RPMI7951 (cell line): ENCODE measurements at places on chromosomes 11 and 22.
A peak's percentile ranks its signal among the peaks of the same experiment; 100 is the strongest.

DNA sequence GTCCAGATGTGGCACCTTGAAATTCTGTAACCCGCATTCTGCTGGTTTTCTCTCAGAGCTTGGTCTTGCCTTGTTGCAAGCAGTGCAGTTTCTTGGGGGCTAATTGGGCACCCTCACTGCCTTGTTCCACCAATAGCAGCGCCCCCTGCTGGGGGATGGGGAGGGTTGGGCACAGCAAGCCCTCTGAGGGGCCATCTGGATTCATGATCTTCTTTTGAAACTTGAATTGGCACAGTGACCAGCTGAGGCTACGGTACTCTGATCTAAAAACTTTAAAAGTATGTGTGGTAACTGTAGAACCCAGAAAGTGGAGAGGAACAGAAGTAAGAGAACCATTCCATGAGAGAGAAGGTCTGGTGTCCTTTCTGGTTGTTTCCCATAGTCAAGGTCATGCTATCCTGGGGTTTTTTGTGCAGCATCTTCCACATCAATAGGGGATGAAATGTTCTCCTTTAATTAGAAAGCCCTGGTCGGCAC lies 64.2 kb downstream of the MED15 start:
- DNase-seq: peak; percentile 24

DNA sequence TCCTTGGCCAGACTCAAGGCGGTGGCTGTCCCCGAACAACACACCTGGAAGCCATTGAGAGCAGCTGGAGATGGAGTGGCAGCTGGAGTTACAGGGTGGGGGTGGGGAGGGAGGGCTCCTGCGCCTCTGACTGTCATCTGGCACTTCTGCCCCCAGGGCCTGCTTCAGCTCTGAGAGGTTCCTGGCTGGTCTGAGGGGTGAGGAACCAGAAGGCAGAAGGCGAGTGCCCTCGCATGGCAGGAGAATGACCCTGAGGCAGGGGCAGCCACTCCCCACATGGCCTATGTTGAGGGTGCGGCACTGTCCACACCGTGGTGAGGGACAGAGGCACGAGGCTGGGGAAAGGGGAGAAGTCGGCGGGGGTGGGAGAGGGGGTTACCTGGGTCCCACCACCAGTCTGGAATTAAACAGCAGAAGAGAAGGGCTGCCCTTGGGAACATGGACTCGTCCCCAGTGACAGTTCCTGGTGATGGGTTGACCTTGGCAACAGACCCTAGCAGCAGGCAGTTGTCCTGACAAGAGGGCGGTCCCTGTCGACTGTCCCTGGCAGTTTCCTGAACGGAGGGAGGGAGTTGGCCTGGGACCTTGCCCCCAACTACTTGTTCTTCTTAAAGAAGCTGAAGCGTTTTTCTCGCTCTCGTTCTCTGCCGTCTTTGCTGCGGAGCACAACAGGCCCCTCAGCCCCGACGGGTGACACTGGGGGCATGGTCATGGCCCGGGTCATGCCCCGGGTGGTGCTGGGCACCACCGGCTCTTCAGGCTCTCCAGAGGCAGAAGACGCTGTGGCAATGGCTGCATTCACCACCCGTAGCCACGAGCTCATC lies 7.8 kb upstream of the RBM4B start:
- DNase-seq: peak; percentile 12

GRCh38 chr11:76801225-76801624 lies 18.1 kb downstream of the TSKU start:
- no peak for DNase-seq

DNA sequence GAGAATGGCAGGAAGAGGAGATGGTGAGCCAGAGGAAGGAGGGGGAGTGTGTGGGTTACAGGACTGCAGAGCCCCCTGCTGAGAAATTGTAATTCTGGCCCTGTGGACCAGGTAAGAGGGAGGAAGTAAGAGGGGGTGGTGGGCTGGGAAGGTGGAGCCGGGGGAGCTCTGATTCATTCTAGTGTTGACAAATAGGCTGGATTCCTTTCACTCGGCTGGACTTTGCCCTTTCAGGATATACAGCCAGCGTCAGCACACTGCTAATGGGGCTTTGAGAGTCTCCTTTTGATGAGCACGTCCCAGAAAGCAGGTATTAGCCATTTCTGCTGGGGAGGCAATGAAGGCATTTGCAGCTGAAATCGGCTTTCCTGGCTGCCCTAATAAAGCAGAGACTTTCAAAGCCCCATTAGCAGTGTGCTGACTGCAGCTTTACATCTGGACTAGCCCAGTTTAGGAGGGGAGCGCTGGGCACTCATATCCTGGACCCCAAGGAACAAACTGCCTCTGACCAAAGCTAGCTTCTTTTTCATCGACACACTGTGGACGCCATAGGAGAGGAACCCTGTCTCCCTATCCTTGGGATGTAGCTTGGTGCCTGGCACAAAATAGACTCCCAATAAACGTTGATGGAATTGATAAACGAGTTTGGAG lies 44.8 kb upstream of the CADM1 start:
- DNase-seq: no peak

GRCh38 chr11:27545946-27546345 lies 39.4 kb upstream of the LIN7C start:
- no peak for DNase-seq

DNA sequence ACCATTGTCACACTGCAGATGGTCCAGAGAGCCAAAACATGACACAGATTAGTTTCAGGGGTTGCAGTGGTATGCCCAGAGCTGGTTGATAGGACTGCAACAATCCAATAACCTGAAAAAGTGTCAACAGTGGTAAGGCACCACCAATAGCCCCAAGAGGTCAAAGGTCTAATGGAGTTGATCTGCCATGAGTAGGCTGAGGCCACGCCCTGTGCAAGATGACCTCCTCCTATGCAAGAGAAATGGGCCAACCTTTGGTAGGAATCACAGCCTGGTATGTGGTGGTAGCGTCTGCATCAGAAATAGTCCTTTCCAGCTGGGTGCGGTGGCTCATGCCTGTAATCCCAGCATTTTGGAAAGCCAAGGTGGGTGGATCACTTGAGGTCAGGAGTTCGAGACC lies 19.6 kb downstream of the GUCD1 start:
- no peak for DNase-seq

GRCh38 chr11:121618516-121618915 lies 165.7 kb upstream of the SORL1-AS1 start:
- no peak for DNase-seq

GRCh38 chr11:66879999-66880398 lies 23.1 kb downstream of the LRFN4 start:
- DNase-seq: no peak

GRCh38 chr22:41996826-41997225 lies 1.8 kb upstream of the WBP2NL start:
- DNase-seq: no peak

DNA sequence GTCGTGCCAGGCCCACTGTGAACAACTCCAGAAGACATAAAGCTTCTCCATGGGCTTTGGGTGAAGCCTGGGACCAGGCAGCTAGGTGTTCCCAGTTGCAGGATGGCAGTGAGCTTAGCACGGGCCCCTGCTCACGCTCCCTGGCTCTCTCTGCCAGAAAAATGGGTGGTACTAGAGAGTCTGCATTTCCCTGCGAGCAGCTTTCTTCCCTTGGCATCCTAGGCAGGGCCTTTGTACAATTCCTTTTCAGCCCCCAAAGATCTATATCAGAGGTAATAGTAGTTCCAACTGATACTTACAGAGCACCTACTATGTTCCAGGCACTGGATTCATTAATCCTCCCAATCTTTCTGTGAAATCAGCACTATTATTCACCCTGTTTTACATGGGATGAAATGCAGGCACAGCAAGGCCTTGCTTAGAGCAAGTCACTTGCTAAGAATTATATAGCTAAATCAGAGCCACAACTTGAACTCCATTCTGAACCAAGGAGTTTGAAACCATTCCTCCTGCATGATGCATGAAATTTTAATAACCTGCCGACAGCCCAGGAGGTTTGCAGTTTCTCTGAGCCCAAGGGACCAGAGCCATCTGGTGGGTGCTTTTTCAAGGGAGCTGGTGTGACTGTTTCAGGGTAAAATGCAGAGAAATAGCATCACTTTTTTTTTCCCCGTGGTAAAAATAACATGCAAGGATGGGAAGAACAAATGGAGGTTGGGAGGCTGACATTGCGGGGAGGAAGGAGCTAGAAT lies 22.7 kb downstream of the NAV2 start:
- DNase-seq: no peak

- no peak for DNase-seq
Measured at GRCh38 chr11:65606876-65607613, 7.0 kb downstream of the MAP3K11 start.

DNA sequence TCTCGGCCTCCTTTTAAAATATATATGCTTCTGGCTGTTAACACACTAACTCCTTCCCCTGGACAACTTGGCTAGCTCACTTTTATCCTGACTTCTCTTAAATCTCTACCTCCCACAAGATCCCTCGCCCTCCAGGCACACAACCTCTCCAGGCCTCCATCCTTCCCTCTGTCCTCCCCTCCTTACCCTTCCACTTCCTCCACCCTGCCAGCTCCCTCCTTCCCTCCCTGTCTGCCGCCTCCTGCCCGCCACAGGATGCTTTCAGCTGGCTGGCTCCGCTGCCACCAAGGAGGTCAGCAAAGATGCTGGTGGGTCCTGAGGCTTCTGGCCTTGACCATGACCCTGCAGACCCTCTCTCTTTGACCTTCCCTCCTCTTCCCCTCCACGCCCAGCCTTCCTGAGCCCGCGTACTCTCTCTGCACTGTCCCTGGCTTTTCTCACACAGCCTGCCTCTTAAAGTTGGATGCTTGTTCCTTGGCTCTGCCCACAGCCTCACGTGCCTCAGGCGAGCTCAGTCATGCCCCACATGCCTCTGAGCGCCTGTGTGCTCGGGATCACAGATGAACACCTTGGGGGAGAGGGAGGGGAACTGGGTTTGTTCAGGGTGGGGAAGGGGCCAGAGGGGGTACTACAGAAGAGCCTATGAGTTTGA lies 6.7 kb downstream of the NFAM1 start:
- DNase-seq: no peak

- peak; percentile 89 for DNase-seq
Measured at GRCh38 chr22:32533265-32534111, 58.9 kb downstream of the FBXO7 start.

- no peak for DNase-seq
Measured at GRCh38 chr11:116891746-116892145, 54.3 kb upstream of the APOA1 start.

DNA sequence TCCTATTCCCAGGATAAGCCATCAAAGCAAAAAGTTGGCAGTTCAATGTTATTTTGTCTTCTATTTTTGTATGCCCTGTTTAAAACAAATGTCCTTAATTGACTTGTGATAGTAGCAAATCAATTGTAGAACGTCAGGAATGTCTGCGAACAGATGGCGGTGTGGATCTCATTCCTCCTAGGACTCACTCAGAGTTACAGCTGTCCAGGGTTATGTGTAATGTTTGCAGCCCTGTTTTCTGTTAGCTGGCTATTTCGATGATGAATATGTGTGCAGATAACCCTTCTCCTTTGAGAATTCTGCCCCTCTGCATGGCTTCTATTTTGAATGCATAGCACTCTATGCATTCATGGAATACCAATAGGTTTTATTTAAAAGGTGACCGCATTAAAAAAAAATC lies 1248.0 kb upstream of the CNTN5 start:
- no peak for DNase-seq

DNA sequence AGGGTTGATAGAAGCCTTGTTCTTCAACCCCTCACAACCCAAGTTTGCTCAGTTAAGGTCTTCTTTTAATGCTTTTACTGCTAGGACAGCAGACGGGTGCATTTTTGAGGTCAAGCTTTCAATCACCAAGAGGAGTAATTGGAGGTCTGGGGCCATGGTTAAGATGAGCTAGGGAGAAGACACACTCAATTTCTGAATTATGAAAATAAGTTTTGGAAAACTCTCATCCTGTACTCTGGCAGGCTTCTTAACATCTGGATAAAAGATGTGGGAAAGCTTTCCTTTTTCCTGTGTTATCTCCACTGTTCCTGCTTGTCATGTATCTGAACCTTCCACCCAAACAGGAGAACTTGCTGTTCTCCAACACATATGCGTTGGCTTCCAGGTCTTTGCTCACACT lies 9.7 kb downstream of the ABTB2 start:
- DNase-seq: no peak

GRCh38 chr22:35611891-35612576 lies 5.1 kb downstream of the MB start:
- DNase-seq: peak; percentile 29

DNA sequence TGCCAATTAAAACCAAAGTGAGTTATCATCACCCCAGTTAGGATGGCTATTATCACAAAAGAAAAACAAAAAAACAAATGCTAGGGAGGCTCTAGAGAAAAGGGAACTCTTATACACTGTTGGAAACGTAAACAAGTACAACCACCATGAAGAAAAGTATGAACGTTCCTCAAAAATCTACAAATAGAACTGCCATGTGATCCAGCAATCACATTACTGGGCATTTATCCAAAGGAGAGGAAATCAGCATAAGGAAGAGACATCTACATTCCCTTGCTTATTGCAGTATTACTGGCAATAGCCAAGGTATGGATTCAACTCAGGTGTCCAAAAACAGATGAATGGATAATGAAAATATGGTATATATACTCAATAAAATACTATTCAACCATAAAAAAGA lies 1145.1 kb downstream of the LRRC4C start:
- DNase-seq: peak; percentile 10

- no peak for DNase-seq
Measured at GRCh38 chr11:12824281-12825041, 150.2 kb downstream of the TEAD1 start.

GRCh38 chr11:2262301-2263070 lies 7.9 kb downstream of the ASCL2 start:
- DNase-seq: no peak

- no peak for DNase-seq
Measured at GRCh38 chr11:108752297-108752751, 87.5 kb downstream of the DDX10 start.

DNA sequence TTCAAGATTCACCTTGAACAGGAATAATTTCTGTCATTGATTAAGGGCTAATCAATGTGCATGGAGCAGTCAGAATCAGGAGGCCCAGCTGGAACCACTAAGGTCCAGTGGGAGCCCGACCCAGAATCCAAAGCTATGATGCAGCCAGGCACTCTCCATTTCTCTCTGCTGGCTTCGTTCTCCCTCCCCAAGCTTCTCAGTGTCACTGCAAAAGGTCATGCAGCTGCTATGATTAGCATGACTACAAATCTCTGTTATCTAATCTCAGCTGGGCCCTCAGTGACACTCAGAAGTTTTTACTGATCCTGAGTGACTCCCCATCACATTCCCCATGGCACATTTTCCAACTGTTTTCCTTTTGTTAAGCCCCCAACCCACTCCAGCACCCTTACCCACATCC lies 31.1 kb upstream of the PRSS23 start:
- DNase-seq: no peak

DNA sequence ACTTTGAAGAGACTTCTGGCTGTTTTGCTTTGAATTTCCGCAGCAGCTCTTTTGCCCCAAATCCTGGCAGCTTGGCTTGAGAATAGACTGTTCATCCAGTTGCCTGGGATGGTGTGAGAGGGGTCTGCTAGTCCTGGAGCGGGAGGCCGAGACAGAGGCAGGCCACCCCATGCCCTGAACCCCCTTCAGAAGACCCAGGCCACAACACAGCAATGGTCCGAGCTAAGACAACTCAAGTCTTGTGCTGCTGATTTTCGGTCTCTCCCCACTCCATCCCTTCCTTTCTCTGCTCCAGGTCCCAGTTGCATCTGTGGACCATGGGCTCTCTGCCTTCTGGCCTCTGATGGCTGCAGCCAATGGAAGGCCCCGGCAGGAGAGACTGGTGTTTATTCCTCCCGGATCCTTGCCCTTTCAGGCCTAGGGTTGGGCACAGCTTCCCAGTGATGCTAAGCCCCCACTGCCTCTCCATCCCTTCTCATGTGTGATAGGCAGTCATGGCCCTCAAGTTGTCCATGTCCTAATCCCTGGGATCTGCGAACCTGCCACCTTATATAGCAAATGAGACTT lies 31.9 kb upstream of the TP53I11 start:
- no peak for DNase-seq
